Bone marrow (tissue), 2 donors: ENCODE measurements at places on chromosomes 13 and 19.
A peak's percentile ranks its signal among the peaks of the same experiment; 100 is the strongest.

DNA sequence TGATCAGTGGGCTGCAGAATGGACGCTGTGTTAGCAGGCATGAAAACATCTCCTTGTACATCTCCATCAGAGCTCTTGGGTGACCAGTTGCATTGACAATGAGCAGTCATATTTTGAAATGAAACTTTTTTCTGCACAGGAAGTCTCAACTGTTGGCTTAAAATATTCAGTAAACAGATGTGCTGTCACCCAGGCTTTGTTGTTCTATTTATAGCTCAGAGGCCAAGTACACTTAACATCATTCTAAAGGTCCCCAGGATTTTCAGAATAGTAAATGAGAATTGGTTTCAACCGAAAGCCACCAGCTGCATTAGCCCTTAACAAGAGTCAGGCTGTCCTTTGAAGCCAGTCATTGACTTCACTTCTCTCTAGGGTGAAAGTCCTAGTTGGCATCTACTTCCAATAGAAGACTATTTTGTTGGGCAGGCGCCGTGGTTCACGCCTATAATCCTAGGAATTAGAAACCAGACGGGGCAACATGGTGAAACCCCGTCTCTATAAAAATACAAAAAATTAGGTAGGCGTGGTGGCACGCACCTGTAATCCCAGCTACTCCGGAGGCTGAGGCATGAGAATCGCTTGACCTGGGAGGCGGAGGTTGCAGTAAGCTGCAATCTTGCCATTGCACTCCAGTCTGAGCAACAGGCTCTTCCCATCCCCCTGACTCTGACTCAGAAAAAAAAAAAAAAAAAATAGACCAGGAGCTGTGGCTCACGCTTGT lies 7.9 kb upstream of the PDE4A start:
- DNase-seq = peak; percentile 62

DNA sequence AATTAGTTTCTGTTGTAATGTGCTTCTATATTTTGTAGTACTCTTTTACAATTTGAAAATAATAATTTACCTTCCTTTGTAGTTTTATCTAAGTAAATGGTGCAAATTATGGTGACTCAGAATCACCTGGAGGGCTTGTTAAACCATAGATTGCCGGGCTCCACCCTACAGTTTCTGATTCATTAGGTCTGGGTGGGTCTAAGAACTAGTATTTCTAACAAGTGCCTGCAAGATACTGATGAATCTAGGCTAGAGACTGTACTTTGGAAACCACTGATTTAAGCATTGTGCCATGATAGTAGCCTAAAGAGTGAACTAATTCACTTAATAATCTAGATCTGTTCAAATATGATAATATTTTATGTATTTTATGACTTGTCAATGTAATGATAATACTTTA lies 437.4 kb upstream of the SPRY2 start:
- no peak for DNase-seq

DNA sequence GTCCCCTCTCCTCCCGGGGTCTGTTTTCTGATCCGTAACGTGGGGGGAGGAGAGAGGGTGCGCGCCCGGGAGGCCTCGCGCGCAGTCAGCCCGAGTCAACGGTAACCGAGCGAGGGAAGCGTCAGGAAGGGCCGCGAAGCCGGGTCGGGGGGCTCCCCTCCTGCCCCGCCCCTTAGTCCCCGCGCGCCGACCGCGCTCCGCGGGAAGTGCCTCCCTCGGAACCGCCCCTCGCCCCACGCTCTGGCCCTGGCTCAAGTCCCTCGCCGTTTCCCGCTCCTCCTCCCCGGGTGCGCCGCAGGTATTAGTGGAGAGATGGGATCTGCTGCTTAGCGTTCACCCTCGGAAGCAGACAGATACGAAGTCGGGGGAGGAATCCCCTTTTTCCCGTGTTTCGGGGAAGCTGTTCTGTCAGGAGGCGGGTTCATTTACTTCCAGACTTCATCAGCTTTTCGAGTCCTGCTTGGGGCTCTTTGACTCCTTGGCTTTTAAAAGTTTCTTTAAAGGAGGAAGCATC lies 770 bp downstream of the HNRNPM start:
- no peak for DNase-seq

GRCh38 chr19:5480427-5480836 lies 25.2 kb downstream of the ZNRF4 start:
- DNase-seq = no peak

DNA sequence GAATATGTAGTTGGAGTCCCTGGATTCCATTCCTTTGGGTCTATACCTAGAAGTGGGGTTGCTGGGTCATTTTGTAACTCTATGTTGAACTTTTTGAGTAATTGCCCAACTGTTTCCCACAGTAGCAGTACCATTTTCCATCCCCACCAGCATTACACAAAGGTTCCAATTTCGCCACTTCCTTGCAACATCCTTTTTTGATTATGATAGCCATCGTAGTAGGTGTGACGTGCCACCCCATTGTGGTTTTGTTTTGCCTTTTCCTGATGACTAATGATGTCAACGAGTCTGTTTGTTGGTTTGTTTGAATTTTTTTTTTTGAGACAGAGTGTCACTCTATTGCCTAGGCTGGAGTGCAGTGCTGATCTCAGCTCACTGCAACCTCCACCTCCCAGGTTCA lies 3.3 kb upstream of the PEX11G start:
- peak; percentile 67 for DNase-seq

- DNase-seq = no peak
Observed at GRCh38 chr13:30623392-30623791, 5.7 kb downstream of the USPL1 start.

- no peak for DNase-seq
Observed at GRCh38 chr19:30968210-30968609, 381.0 kb downstream of the TSHZ3 start.

DNA sequence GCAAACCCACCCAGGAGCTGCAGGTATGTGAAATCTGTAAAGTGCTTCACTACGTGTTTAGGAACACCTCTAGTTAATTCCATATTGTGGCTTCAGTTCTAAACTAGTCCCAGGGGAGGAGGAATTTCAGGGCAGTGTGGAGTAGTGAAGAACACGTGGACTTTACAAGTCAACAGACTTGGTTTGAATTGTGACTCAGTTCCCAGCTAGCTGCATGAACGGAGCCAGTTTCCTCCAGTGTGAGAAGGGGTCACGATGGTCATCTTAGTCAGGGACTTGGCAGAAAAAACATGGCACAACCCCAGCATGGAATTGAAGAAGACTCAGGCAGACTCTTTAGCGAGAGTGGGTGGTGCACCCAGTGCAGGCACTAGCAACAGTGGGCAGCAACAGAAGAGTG lies 175.7 kb upstream of the UBL3 start:
- no peak for DNase-seq

DNA sequence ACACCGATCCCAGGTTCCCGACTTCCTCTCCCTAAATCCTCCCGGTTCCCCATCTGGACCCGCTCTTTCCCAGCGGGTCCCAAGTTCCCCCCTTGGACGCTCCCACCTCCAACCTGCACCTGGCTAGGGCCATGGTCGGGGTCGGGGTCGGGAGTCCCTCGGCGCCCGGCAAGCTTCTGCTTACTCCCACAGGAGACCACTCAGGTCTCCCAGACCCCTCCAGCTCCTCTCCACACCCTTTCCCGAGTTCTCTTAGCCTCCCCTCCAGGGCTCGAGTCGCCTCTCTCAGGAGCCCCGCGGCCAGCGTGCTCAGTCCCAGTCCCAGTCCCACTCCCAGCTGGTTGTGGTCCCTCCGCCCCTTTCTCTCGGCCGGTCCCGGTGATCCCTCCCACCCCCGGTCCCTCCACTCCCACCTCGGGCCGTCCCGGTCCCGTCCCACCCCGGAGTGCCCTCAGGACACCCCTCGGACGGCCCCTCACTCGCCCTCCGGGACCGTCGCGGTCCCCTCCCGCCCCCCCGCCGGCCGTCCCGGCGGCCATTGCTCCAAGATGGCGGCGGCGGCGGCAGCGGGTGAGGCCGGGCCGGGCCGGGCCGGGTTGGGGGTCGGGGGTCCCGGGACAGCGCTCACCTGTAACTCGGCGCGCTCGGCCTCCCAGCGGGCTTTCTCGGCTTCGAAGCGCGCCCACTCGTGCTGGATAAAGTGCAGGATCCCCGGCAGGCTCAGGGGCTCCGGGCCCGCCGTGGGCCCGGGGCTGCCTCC lies at the start of gene FKRP:
Gene FKRP, plus strand, starts transcription at position 537 of the 760 bp plus-strand sequence. CDS start 9,394 bp downstream, outside the sequence.
- peak; percentile 44 for DNase-seq

DNA sequence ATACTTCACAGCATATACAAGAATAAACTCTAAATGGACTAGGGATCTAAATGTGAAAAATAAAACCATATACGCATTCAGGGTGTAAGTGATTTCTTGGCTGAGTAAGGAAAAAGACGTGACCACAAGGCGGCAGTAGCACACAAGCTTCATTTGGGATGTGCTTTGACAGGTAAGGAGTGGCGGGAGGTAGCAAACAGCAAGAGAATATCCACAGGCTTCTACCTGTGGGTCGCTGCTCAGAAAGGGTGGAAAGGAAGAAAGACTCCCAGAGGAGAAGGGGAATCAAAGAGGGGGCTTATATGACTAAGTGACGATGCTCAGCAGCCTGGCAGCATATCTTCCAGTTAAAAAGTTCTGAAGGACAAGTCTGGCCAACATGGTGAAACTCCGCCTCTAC lies 2.5 kb upstream of the ZNF121 start:
- DNase-seq = peak; percentile 67

GRCh38 chr13:111561091-111561781 lies 240.8 kb downstream of the TEX29 start:
- DNase-seq = no peak

DNA sequence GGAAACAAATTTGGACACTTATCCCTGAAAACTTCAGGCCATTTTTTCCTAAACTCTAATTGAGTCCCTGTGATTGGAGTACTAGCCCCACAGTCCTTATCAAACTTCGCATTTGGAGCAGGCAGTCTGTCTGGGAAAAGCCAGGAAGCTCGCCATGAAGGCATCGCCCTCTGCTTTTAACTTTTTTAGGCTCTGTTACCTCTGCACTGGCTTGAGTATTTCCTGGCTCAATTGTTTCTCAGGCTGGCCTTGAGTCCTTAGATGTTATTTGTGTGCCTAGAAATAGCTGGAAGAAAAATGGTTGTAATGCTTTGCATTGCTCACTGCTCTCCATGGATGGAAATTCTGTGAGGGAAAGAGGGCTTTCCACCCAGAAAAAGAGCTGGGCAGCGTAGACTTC lies 24.2 kb downstream of the ACTN4 start:
- DNase-seq = no peak

GRCh38 chr13:88162076-88162702 lies 491.0 kb downstream of the SLITRK5 start:
- DNase-seq = no peak

DNA sequence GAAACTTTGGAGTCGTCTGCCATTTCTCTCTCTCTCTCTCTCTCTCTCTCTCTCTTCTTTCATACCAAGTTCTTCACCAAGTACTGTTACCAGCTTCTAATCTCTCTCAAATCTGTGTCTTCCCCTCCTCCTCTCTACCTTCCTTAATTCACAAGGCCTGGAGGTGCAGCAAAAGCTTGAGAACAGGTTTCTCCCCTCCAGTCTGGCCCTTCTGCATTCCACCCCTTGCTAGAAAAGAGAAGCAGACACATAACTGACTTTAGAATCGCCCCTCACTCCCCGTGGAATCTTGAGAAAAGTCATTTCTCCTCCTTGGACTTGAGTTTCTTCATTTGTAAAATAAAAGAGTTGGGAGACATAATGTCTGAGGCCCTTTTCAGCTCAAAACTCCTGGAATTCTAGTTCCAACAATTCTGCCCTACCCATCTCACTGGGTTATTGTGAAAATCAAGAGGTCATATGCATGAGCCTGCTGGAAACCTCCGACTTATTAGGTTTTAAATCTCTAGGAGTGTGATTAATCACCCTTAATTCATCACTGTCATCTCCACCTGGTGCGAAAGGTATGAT lies 20.4 kb downstream of the AMER2 start:
- DNase-seq = no peak

GRCh38 chr19:55486971-55487923 lies 989 bp upstream of the SSC5D start:
- no peak for DNase-seq

DNA sequence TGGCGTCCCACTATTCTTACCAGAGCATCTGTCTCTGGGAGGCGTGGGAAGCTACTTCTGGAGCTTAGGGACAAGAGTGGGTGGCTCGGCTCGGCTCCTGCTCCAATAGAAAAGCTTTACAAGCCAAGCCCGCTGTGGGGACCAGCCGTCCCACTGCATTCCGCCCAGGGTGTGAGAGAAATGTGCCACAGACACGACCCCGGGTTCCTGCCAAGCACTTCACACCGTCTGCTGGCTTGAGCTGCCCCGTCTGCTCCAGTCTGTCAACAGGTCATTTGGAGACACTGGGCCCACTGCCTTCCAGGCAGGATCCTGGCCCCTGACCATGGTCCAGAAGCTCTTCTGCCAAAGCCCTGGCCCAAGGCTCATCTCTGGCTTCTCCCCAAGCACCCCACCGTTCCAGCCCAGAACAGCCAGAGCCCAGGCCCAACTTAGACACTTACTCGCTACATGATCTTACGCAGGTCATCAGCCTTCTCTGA lies 6.5 kb upstream of the FKRP start:
- DNase-seq = no peak

DNA sequence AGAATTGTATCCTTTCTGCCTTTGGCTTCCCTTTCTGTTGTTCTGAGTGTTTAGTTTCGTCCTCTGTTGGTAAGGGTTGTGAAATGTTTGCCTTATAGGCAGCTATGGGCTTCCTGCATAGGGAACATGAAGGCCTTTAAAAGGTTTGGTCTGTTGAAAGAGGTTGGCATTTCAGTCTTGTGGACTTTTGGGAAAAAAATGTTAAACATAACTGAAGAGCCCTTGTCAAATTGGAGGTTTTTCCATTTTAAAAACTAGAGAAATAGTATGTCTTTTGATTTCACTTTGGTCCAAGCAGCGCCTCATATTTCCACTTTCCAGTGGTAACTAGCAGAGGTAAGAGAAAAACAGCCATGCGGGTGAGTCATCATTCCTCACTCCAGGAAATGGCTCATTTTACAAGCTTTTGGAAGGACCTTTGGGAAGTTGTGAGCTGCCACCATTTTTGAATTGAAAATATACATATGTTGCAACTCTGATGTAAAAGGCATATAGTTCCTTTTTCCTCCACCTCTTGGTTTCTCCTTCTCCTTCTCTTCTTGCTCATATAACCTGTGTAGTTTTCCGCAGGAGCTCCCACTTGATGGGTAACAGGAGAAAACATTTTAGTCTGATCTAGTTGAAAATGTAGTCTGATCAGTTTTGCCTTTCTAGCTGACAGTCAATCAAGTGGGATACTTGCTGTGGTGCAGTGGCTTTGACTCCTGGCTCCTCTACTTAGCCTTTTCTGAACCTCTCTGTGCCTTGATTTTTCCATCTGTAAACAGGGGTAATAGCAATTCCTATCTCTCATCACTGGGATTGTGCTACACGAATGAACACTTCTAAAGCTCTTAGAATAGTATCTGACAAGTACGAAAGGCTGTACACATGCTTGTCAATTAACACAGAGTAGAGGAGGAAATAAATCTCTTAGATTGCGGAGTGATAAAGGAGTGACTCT lies 23.0 kb downstream of the GPC6 start:
- no peak for DNase-seq

- DNase-seq = no peak
Observed at GRCh38 chr13:51768378-51768921, 35.5 kb downstream of the DHRS12 start.

DNA sequence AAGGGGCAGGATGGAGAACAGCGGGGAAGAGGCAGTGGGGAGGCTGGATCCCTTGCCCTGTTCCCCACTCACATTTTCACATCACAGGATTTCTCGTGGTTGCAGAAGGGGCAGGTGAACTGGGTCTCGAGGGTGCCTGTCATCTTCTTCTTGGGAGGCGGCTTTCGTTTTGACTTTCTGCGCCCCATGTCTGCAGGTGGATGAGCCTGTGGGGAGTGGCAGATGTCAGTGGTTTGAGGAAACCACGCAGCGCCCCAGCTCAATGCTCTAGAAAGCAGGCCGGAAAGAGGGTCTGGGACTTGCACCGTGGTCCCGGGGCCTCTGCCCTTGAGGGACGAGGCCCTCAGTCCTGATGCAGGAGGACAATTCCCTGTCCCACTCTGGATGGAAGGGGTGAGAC lies 4.9 kb downstream of the ELOF1 start:
- DNase-seq = no peak

- DNase-seq = no peak
Observed at GRCh38 chr19:4816202-4816949, 15.1 kb downstream of the TICAM1 start.
